Stimulated activated CD4-positive, alpha-beta T cell treated with anti-CD3 and anti-CD28 coated beads, Interleukin-1b, Interleukin-23, amount 100 ng/mL, for 4 hours (primary cell): ENCODE measurements at places on chromosomes 1 and 21.

GRCh38 chr1:50503515-50503914 is 80.3 kb upstream of the DMRTA2 start:
- no peak for DNase-seq

DNA sequence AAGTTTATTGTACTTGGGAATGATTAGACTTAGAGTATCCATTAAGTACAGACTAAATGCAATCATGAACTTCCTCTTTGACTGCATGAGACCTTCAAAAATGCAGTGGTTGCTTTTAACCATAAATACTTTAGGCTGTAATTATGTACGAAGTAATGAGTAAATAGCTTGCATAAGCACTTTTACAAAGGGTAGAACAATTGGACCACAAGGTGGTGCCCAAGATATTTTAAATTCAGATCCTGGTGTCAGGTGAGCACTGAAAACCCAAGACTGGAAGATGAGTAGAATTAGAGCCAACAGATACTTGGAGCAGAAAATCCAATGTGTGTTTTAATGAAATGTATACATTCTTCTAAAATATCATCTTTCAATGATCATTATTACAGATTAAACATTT is 43.4 kb upstream of the RHOU start:
- DNase-seq, result no peak

- no peak for DNase-seq
Observed at GRCh38 chr1:24383381-24383940, 30.1 kb downstream of the STPG1 start.

GRCh38 chr21:44822484-44823178 is 4.8 kb upstream of the SUMO3 start:
- DNase-seq, result no peak

GRCh38 chr1:47796626-47797025 is 200.6 kb downstream of the TRABD2B start:
- DNase-seq, result no peak

- DNase-seq, result no peak
Observed at GRCh38 chr1:69504730-69505252, 62.9 kb upstream of the LRRC7 start.

GRCh38 chr1:171389171-171389570 is 75.2 kb downstream of the FMO4 start:
- DNase-seq, result no peak

- DNase-seq, result no peak
Observed at GRCh38 chr1:64884261-64885040, 81.9 kb downstream of the JAK1 start.

GRCh38 chr1:156419854-156420204 is 50.8 kb downstream of the RHBG start:
- DNase-seq, result no peak

- no peak for DNase-seq
Observed at GRCh38 chr1:236120721-236121153, 21.6 kb upstream of the GPR137B start.

DNA sequence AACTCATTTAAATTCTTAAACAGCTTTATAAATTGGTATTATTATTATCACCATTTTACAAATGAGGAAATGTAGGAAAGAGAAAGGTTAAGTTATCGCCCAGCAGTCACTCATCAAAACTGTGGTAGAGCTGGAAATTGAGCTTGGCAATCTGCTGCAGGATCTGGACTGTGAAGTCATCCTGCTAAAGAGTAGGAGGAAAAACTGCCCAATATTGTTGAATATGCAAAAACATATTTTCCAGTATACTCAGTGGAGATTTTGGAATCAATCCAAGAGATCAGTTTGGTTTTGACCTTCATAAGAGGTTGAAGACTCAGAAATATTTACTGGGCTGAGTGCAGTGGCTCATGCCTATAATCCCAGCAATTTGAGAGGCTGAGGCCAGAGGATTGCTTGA is 16.9 kb upstream of the RC3H1 start:
- DNase-seq, result no peak

- DNase-seq, result peak; percentile 89
Observed at GRCh38 chr1:62436039-62436465, 797 bp upstream of the USP1 start.

- no peak for DNase-seq
Observed at GRCh38 chr1:219682788-219683187, 69.9 kb upstream of the ZC3H11B start.

DNA sequence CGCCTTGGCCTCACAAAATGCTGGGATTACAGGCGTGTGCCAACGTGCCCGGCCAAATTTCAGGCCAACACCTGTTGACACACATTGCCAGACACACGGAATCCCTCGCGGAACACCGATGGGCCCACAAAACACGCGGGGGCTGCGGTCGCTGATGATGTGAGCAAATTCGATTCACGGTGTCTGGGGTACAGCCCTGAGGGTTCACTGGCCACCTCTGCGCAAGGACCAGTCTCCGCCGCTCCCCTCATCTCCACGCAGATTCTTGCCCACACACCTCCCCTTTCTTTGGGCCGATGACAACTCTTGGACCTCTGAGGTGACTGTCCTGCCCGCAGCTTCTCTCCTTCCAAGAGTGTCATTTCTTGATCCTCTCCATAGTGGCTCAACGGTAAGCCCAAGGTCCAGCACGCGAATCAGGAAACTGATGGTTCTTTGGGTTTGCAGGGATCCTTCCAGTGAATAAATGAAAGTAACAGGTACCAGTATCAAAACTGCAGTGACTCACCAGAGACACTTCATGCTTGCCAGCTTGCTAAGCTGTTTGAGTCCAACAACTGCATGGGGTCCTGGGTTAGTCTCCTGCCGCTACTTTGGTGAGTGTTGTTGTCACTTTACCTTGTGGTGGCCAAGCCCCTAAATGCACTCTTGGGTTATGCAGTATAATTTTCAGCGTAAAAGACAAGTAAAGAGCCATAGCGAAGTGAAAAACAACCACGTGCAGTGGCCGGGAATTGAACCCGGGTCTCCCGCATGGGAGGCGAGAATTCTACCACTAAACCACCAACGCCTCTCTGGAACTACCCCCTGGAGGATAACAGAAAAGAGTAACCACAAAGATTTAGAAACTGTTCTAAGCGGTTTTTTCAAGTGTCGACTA is 11.0 kb upstream of the RNU1-3 start:
- DNase-seq, result peak; percentile 49

DNA sequence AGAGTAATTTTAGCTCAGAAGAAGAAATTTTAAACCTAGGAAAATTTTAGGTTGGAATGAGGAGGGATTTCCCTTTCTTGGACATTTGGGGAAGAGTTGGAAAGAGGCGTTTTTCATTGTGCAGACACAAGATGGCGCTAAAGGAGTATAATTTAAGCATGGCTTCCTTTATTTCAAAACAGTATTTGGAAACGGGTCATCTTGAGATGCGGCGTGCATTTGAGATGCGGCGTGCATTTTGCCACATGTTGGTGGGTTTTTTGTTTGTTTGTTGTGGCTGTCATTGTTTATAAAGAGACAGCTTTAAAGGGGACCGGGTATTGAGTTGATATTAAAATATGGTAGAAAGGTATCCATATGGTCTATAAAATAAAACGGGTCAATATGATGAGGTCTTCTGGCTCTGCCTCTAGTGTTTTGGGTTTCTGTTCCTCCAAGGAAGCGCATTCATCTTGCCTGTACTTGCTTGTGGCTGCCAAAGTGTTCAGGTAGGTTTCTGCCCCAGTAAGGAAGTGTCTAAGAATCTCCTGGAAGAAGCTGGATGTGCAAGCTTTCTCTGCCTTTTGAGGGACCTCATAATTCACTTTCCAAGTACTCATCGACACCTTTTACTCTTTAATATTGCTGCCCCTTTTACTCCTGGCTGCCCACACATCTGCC is 210.3 kb downstream of the SLC35F3 start:
- DNase-seq, result no peak

DNA sequence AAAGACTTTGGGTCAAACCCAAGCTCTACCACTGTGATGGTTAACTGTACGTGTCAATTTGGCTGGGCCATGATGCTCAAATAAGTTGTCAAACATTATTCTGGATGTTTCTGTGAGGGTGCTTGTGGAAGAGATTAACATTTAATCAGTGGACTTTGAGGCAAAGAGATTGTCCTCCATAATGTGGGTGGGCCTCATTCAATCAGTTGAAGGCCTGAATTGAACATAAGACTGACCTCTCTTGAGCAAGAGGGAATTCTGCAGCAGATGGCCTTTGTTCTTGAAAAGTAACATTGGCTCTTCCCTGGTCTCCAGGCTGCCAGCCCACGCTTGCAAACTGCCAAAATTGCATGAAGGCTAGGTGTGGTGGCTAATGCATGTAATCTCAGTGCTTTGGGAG is 94.5 kb upstream of the SPATA6 start:
- no peak for DNase-seq

- DNase-seq, result no peak
Observed at GRCh38 chr1:86387916-86388627, 8.1 kb downstream of the ODF2L start.

GRCh38 chr1:30033256-30034104 is 689.9 kb downstream of the MATN1 start:
- no peak for DNase-seq
